Hematopoietic multipotent progenitor cell treated with erythropoietin and hydrocortisone succinate and interleukin-3 and kit ligand, for 6 days (in vitro differentiated cells): ENCODE measurements at places on chromosomes 2 and 18.

- peak; percentile 77 for DNase-seq
Observed at GRCh38 chr2:161172901-161173540, 12.8 kb downstream of the TANK start.

- DNase-seq: no peak
Observed at GRCh38 chr2:176668912-176669311, 399.7 kb downstream of the MTX2 start.

DNA sequence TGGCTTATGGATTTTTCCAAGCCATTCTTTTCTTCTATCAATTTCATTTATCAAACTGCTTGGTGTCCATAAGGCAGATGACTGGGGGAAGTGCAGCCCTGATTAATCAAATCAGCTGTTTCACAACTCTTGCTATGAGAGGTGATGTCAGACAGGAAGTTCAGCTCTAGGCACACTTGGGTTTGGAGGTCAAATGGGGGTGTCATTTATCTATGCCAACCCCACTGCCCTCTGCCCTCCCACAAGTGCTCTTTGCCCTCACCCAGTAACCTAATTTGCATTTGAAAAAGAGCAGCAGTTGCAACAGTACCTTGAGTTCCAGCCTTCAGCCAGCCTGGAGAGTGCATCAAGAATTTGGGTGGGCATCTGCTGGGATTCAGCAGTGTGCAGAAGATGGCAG is 431.3 kb upstream of the SPRED2 start:
- DNase-seq: no peak

DNA sequence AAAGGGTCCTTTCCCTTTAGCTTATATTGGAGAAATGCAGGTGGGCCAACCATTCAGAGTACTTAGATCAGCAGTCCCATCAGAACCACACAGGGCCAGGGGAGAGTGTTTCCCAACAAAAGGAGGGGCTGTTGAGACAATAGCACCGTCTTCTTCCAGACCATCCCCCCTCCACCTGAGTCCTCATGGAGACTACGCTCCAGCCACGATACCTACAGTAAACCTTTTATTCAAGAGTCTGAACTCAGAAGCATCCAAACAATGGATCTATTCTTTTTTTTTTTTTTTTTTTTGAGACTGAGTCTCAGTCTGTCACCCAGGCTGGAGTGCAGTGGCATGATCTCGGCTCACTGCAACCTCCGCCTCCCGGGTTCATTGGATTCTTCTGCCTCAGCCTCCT is 25.7 kb upstream of the ZNF532 start:
- DNase-seq: no peak

DNA sequence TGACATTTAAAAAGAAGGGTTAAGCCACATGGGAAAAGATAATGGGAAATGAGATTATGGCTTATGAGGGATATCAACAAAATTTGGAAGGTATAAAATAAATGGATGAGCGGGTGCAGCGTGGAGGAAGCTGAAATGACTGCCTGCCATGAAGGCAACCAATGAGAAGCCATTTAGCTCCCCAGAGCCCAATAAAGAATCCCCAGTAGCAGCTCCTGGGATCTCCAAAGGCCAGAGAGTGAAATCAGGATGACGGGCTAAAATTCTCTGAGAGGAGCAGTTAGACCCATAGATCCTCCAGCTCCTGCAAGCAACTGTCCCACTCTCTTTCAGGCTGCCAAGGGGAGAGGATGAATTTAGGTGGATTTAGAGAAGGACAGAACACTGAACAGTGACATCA is 12.9 kb upstream of the MAPRE3 start:
- DNase-seq: no peak

DNA sequence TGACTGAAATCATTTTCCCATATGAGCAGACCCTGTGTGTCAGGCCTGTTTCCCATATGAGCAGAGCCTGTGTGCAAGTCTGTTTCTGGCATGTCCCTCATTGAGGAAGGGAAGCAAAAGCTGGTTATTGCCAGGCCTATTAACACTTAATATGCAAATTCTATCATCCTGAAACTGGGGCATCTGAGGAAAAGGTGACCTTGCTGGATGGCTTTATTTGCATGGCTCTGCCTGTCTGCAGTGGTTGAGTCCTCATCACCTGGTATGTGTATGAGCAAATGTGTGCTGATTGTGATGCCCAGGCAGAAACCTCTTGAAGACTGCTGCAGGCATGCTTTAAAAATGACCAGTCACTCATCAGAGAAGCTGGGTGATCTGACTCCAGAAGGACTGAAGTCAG is 31.2 kb downstream of the EIF4E2 start:
- no peak for DNase-seq

DNA sequence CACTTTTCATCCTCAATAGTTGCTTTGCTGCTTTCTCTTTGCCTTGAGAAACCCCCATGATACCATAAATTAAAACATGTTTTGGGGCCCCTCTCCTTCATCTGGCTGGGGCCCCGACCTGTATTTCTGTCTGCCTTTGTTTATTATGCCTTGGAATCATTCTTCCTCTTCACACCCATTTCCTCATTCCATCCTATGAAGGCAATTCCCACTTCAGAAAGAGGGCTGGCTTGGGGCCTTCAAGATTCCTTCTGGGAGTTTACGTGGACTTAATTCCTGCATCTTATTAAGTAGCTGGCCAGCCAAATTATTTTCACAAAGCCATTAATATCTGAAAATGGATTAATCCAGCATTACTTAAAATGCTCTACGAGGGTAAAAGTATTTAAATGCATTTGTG is 6.8 kb upstream of the LRRTM1 start:
- no peak for DNase-seq
